ENCODE measurements at places on chromosomes 16 and 17. TPM values are rescaled to one million over a fixed set of nuclear protein-coding genes. Genes with fewer than 3 reads are reported as not detected.

Gene KRTAP4-3
- total RNA-seq, result not detected

DNA sequence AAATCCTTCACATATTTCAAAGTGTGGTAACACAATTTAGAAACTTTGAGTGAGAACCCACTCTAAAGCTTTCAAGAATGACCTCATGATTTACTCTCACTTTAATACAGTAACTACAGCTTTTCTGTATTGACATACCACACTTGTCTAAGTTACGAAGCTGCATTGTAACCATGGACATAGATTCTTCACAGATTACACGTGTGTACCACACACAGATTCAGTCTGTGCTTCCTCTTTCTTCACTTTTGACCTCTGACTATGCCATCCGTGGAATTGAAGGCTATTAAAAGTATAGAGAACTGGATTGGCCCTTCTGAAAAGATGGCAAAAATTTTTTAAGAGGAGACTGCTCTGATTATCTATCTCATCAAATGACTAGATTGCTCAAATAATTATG is 172.7 kb downstream of the TANC2 start:
- no peak for DNase-seq
- no peaks in the 10 kb centered on the region for H3K36me3 ChIP-seq
- no peaks in the 10 kb centered on the region for H3K27me3 ChIP-seq
- H3K4me3 ChIP-seq, result no peak overlapping the region
- no peak overlapping the region for H3K27ac ChIP-seq
- H3K4me1 ChIP-seq, result no peaks in the 10 kb centered on the region

- H3K27ac ChIP-seq, result peak overlapping the region; percentile 86
- H3K4me1 ChIP-seq, result peaks cover 14% of the 10 kb centered on the region
- peak; percentile 45 for DNase-seq
- peak overlapping the region; percentile 92 for H3K4me3 ChIP-seq
- H3K27me3 ChIP-seq, result no peaks in the 10 kb centered on the region
Observed at GRCh38 chr16:88662222-88662842, 559 bp downstream of the MVD start.

- peak overlapping the region; percentile 56 for H3K4me3 ChIP-seq
- H3K36me3 ChIP-seq, result no peaks in the 10 kb centered on the region
- DNase-seq, result peak; percentile 67
- peaks cover 42% of the 10 kb centered on the region for H3K4me1 ChIP-seq
- no peaks in the 10 kb centered on the region for H3K27me3 ChIP-seq
Observed at GRCh38 chr16:75065149-75065505, 51.5 kb downstream of the LDHD start.

DNA sequence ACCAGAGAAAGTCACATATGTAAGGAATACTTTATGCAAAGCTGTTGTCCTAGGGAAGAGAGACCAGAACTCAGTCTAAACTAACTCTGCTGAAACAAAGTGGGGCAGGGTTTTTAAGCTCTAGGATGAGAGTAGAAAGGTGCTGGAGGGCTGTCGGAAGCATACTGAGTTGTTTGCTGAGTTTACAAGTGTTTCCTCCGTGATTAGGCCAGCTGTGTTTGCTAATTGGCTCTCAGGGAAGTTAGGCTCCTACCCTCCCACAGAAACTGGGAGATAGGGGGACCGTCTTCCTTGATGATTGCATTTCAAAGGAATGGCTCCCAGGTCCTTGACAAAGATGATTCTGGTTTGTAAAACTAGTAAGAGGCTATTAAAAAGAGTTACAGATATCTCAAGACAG is 24.4 kb upstream of the CRYM start:
- no peak for DNase-seq
- H3K4me3 ChIP-seq, result peak overlapping the region; percentile 85
- peaks cover 20% of the 10 kb centered on the region for H3K27me3 ChIP-seq
- peaks cover 25% of the 10 kb centered on the region for H3K4me1 ChIP-seq
- H3K36me3 ChIP-seq, result no peaks in the 10 kb centered on the region
- no peak overlapping the region for H3K27ac ChIP-seq

DNA sequence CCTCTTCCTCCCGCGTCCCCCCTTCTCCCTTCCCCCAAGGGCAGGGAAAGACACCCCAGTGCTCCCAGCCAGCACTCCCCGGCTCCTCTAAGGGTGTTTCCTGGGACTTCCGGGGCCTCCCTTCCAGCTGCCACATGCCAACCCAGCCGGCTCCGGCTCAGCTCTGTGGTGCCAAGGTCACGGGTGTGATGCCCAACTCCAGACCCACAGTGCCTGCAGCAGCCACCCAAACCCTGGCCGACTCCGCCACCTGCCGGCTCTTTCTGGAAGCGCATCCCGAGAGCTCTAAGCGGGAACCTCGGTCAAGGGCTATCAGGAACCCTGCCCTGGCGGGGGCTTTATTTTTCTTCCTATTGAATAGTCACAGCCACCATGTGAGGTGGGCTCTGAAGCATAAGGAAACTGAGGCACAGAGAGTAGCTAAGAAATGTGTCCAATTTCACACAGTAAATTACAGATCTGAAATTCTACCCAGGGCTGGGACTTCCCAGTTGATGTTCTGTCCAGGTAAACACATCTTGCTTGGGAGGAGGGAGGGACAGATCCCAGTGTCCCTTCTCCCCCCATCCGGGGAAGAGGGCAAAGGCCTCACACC is 3.3 kb upstream of the PPP1R1B start:
- peaks cover 27% of the 10 kb centered on the region for H3K27me3 ChIP-seq
- H3K4me1 ChIP-seq, result peaks cover 27% of the 10 kb centered on the region
- DNase-seq, result peak; percentile 93
- H3K27ac ChIP-seq, result no peak overlapping the region
- no peaks in the 10 kb centered on the region for H3K36me3 ChIP-seq

DNA sequence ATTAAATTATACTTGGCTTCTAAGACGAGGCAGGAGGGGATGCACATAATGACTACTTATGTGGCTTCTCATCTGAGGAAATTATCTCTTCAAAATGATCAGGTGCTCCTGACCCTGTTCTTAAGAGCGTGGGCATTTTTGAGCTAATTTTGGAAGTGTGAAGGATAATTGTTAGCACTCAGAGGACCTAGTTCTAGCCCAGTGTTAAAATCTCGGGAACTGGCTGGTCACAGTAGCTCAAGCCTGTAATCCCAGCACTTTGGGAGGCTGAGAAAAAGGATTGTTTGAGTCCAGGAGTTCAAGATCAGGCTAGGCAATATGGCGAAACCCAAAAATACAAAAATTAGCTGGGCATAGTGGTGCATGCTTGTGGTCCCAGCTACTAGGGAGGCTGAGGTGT is 103.0 kb upstream of the DHX40 start:
- DNase-seq, result no peak
- no peak overlapping the region for H3K4me3 ChIP-seq
- no peak overlapping the region for H3K27ac ChIP-seq
- no peaks in the 10 kb centered on the region for H3K4me1 ChIP-seq

GRCh38 chr17:28920201-28920600 is 17.3 kb upstream of the DHRS13 start:
- no peak for DNase-seq
- H3K36me3 ChIP-seq, result peaks cover 80% of the 10 kb centered on the region
- no peak overlapping the region for H3K4me3 ChIP-seq
- H3K27me3 ChIP-seq, result no peaks in the 10 kb centered on the region
- H3K27ac ChIP-seq, result peak overlapping the region; percentile 5

DNA sequence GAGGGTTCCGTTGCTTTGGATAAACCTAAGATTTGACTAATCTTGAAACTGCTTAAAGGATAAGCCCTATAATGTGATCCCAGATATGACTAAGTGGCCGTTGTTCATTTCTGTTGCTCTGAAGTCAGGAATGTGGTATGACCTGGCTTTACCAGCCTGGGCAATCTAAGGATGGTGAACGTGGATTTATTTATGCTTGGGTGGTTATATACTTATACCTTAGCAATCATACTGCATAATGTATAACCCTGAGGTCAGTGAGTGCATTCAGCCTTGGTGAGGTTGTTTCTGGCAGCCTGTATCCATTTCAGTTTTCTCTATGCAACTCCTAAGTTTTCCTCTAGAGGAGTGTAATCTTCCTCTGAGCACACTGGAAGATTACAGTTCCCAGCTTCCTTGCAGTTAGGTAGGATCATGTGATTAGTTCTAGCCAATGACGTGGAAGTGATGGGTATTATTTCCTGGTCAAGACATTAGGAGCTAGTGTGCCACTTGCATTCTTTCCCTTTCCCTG is 41.9 kb downstream of the FTO start:
- H3K27me3 ChIP-seq, result no peaks in the 10 kb centered on the region
- H3K4me3 ChIP-seq, result no peak overlapping the region
- H3K36me3 ChIP-seq, result peaks cover 9% of the 10 kb centered on the region

Gene KRTAP9-2
- not detected for total RNA-seq

Gene MRPL28
- 94.4 TPM for total RNA-seq

GRCh38 chr16:66580605-66581209 is 1.4 kb downstream of the CMTM2 start:
- no peak for DNase-seq
- no peaks in the 10 kb centered on the region for H3K36me3 ChIP-seq
- H3K4me3 ChIP-seq, result no peak overlapping the region
- H3K4me1 ChIP-seq, result peaks cover 7% of the 10 kb centered on the region
- H3K27ac ChIP-seq, result no peak overlapping the region

DNA sequence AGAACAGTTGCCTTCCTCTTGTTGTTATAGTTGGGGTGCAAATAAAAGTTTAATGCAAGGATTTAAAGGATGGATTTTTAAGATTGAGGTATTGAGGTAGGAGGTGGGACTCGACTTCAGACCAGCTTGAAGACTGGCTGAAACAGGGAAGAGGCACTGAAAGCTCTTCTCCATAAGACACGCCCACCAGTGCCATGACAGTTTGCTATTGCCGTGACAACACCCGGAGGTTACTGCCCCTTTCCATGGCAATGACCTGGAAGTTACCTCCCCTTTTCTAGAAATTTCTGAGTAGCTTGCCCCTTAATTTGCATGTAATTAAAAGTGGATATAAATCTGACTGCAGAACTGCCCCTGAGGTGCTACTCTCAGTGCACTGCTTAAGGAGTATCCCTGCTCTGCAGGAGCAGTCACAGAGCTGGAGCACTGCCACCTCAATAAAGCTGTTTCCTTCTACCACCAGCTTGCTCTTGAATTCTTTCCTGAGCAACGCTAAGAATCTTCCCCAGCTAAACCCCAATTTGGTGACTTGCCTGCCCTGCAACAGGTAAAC is 122.6 kb downstream of the SHISA6 start:
- H3K4me3 ChIP-seq, result no peak overlapping the region
- no peak overlapping the region for H3K27ac ChIP-seq
- DNase-seq, result no peak
- no peaks in the 10 kb centered on the region for H3K36me3 ChIP-seq
- H3K4me1 ChIP-seq, result no peaks in the 10 kb centered on the region
- no peaks in the 10 kb centered on the region for H3K27me3 ChIP-seq

- no peak for DNase-seq
- no peaks in the 10 kb centered on the region for H3K36me3 ChIP-seq
- H3K4me1 ChIP-seq, result no peaks in the 10 kb centered on the region
- no peak overlapping the region for H3K4me3 ChIP-seq
- no peaks in the 10 kb centered on the region for H3K27me3 ChIP-seq
Observed at GRCh38 chr16:85484347-85485300, 128.5 kb upstream of the GSE1 start.

GRCh38 chr16:76963614-76964315 is 227.2 kb upstream of the MON1B start:
- no peak overlapping the region for H3K27ac ChIP-seq
- H3K27me3 ChIP-seq, result no peaks in the 10 kb centered on the region
- no peaks in the 10 kb centered on the region for H3K4me1 ChIP-seq
- no peak overlapping the region for H3K4me3 ChIP-seq
- H3K36me3 ChIP-seq, result no peaks in the 10 kb centered on the region

Gene C1QL1
- total RNA-seq, result 0.83 TPM

DNA sequence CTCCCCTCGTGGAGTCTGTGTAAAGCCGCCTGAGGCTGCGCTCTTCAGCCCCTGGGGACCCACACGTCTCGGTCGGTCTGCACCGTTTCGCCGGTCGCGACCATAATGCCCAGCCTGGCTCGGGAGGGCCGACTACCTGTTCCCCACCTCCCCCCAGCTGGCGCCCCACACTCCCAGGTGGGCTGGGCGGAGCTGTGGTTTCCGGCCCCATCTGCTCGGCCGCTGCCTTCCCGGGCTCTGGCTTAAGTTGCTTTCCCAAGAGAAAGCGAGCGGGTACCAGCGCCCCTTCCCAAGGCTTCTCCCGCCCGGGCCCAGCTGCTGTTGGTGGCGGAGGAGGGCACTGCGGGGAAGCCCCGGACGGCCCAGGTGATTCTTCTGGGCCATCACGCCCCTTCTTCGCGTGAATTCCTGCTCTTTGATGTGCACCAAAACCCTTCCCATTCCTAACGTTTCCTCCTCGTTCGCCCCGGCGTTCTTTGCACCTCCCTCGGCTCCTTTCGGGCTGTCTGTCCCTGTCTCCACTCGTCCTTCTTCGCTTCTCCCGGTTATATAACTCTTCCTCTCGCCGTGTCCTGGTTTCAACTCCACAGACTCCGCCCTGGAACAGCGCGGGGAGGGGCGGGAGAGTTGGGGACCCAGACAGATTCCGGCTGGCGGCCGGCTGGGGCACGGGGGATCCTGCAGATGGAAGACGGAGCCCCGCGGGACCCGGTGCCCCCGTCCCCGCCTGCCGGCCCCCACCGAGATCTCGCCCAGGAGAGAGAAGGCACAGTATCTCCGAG is 2.0 kb downstream of the KDM6B start:
- H3K27me3 ChIP-seq, result no peaks in the 10 kb centered on the region
- H3K27ac ChIP-seq, result peak overlapping the region; percentile 85
- peak; percentile 64 for DNase-seq
- peaks cover 51% of the 10 kb centered on the region for H3K4me1 ChIP-seq
- peaks cover 12% of the 10 kb centered on the region for H3K36me3 ChIP-seq

Gene KRTAP16-1
- not detected for total RNA-seq
